Left colon (tissue), 2 donors: ENCODE measurements at places on chromosomes 16 and 17. TPM values are rescaled to one million over a fixed set of nuclear protein-coding genes. Genes with fewer than 3 reads are reported as not detected.

HOXB6 gene
- total RNA-seq, result 39.3 TPM

EVPL gene
- 18.9 TPM for total RNA-seq

TP53TG3F gene
- not detected for total RNA-seq

C16orf96 gene
- not detected for total RNA-seq

UNC45B gene
- not detected for total RNA-seq

LGALS3BP gene
- 857 TPM for total RNA-seq

KCNG4 gene
- total RNA-seq, result not detected

SALL1 gene
- total RNA-seq, result 2.0 TPM

FBXW10 gene
- 0.09 TPM for total RNA-seq

HAS3 gene
- 21.1 TPM for total RNA-seq

TBC1D3H gene
- not detected for total RNA-seq

HOXB1 gene
- total RNA-seq, result not detected

GNG13 gene
- 0.53 TPM for total RNA-seq

VMO1 gene
- total RNA-seq, result 0.79 TPM

GNGT2 gene
- 1.4 TPM for total RNA-seq

KRTAP4-3 gene
- total RNA-seq, result not detected

ZFP3 gene
- total RNA-seq, result 8.6 TPM

MT2A gene
- 78.4 TPM for total RNA-seq

DNA sequence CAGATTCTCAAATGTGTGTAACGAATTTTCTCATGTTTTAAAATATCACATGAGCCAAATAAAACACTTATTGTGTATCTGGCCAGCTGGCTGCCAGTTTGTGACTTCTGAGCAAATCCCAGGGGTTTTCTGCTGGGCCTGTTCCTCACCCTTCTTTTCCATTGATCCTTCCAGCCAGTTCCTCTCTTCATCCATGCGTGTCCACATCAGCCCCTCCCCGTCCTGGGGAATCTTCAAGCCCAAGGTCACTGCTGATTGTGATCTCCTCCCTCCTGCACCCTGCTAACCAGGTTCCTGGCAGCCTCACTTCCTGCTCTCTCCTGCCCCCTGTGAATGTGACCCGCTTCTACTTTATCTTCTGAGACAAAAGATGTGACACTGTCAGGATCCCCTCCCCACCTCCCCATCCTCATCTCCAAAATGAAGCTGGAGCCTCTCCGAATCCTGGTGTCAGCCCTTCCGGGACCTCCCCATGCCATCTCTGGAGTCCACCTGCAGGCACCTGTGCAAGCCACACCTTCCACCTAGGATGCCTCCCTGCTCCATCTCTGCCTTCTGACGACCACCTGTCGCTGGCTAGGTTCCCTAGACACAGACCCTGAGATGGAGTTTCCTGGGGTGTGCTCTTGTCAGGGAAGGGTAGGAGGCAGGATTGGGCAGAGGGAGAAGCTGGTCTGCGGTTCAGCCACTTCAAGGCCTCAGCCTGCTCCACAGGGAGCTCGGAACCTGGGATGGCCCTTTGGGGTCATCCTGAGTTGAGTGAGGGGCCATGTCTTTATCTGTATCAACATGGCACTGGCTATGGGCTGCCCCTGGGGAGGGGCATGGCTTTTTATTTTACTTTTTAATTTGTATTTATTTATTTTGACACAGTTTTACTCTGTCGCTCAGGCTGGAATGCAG, 205.1 kb downstream of the KATNIP start:
- DNase-seq, result no peak

- peak; percentile 89 for DNase-seq
Measured at GRCh38 chr16:85137323-85138072, 25.2 kb upstream of the CIBAR2 start.

DNA sequence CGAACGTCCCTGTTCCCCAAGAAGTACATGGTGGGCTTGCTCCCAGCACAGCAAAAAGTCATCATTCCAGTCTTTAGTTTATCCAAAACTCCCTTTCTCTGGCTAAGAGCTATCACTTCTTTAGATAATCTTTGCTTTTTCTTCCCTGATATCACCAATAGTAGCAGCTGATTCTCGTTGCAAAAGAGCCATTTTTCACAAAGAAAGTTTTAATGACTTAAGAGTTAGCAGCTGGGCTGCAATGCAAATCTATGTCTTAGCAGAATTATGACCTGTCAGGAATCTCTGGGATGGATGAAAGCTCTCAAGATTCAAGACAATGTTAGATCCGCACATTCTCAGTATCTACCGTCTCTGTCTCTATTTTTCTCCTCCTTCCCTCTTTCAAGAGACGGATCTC, 53.8 kb downstream of the NXN start:
- DNase-seq, result no peak

- peak; percentile 11 for DNase-seq
Measured at GRCh38 chr17:80945736-80946135, 45.9 kb upstream of the CHMP6 start.

- no peak for DNase-seq
Measured at GRCh38 chr16:10745841-10746240, 2.2 kb downstream of the NUBP1 start.

- no peak for DNase-seq
Measured at GRCh38 chr17:45857977-45858708, 13.5 kb downstream of the SPPL2C start.

GRCh38 chr16:4058386-4058785, 57.9 kb downstream of the ADCY9 start:
- no peak for DNase-seq

GRCh38 chr17:73155410-73156165, 9.2 kb upstream of the SSTR2 start:
- no peak for DNase-seq

- no peak for DNase-seq
Measured at GRCh38 chr17:35748341-35748841, 4.6 kb downstream of the GAS2L2 start.

- DNase-seq, result no peak
Measured at GRCh38 chr17:3536716-3537115, 20.9 kb downstream of the TRPV3 start.

- DNase-seq, result peak; percentile 30
Measured at GRCh38 chr16:56763291-56763916, 33.5 kb downstream of the NUP93 start.

- no peak for DNase-seq
Measured at GRCh38 chr16:2026461-2027023, at the start of gene NHERF2. Gene NHERF2, plus strand, starts transcription at chr16:2026902. Its CDS starts 104 bp downstream, at chr16:2027006.

DNA sequence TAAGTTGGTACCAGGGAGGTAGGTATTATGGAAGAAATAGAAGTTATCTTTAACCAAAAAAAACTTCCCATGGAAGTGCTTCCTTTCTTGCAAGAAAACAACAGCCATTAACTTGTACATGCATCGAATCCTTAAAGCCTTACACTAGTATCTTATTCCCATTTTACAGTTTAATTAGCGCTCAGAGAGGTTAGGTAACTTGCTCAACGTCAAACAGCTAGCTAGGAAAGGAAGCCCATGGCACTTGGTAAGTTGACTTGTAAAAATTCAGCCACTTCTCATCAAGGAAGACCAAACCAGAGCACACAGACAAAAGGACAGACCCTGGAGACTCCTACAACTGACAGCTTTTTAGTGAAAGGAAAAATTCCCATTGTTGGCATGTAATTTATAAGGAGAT, 3.5 kb upstream of the NTAN1 start:
- no peak for DNase-seq

- no peak for DNase-seq
Measured at GRCh38 chr16:29961127-29961478, 776 bp upstream of the TMEM219 start.

GRCh38 chr17:82118815-82119380, 20.9 kb upstream of the FASN start:
- no peak for DNase-seq

DNA sequence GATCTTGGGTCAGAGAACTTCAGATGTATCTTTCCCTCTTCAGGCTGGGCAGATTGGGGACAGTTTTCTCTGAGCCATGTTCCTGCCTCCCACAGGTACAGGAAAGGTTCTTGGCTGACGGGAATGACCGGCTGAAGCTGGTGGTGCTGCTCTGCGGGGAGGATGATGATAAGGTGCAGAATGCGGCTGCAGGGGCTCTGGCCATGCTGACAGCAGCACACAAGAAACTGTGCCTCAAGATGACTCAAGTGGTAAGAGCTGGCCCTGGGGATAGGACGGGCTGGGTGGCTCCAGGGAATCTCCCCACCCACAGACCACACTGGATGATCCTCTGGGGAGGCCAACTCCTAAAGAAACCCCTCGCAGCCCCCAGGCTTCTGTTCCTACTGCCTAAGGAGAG, 10.9 kb downstream of the SLC35G3 start:
- no peak for DNase-seq

DNA sequence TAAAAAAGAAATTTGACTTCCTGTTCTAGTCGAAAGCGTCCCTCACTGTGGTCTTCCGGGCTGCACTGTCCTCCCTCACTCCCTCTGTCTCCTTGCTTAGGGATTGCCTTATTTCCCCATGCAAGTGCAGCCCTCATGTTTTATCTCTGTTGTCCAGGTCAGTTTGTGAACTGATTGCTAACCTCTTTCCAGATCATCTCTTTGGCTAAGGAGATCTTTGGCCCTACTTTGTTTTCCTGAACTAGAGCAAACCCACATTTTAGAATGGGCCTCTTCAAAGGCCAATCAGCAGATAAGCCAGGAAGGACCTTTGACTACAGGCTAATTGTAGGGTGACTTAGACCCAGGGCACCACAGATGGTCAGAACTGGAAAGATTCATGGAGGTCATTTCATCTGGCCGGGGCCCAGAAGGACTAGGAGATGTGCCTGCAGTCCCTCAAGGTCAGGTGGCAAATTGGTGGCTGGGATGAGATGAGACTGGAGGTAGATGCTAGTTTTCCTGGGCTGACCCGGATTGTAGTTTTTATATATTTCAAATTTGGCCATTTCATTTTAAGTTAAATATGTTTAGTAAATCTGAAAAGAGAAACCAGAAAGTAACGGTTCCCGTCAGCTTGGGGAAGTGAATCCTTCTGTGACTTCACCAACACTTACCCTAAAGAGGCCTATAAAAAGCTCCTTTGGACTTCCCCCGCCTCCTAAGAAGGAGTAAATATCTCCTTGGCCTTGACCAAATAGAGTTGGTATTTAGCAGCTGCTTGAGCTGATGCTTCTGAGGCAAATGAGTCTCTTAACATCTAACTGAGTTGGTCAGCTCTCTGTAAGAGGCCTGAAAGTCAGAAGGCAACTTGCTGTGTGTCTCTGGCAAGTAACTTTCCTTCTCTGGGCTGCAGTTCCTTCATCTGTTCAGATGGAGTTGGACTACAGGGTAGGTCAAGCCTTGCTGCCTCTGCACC, 6.2 kb upstream of the SLC25A19 start:
- no peak for DNase-seq

- DNase-seq, result no peak
Measured at GRCh38 chr17:21190078-21190477, 23.9 kb downstream of the TMEM11 start.

DNA sequence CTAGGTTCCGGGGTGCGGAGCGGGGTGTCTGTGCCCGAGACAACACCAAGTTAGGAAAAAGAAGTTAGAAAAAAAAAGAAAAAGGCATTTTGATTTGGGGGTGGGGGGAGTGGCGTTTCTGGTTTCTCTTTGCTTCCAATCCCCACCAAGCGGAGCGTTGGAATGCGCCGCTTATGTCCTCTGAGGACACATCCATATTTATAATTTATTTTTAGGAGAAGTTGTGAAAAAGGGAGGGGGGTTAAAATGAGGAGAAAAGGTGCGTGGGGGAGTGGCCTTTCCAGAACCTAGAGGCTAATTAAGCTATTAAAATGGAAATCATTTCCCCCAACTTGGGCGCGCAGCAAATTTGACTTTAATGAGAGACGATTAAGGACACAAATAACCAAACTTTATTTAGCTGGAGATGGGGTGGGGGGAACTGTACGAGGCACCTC, 232.1 kb downstream of the MRTFB start:
- no peak for DNase-seq

- DNase-seq, result peak; percentile 49
Measured at GRCh38 chr17:1561420-1562175, 994 bp downstream of the PITPNA start.

DNA sequence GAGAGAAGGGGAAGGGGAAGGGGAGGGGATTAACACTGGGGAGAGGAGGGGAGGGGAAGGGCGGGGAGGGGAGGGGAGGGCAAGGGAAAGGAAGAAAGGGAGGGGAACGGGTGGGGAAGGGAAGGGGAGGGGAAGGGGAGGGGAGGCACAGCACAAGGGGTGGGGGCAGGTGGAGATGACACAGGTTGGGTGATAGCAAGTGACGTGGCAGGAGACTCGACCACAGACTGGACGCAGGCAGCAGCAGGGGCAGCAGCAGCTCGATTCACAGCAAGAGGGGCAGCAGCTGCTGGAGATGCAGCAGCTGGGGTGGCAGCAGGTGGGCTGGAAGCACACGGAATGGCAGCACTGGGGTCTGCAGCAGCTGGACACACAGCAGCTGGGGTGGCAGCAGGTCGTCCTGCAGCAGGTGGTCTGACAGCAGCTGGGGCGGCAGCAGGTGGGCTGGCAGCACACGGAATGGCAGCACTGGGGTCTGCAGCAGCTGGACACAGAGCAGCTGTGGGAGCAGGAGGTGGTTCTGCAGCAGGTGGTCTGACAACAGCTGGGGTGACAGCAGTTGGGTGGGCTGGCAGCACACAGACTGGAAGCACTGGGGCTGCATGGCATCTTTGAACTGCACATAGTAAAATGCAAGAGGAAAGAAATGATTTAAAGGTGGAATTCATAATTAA, at the start of gene KRTAP4-16:
TSS of gene KRTAP4-16 (minus strand) at position 624 of the 674 bp plus-strand sequence. CDS start at position 624, 0 bp downstream.
- no peak for DNase-seq

GRCh38 chr17:78715876-78716275, 66.2 kb downstream of the CYTH1 start:
- DNase-seq, result no peak

DNA sequence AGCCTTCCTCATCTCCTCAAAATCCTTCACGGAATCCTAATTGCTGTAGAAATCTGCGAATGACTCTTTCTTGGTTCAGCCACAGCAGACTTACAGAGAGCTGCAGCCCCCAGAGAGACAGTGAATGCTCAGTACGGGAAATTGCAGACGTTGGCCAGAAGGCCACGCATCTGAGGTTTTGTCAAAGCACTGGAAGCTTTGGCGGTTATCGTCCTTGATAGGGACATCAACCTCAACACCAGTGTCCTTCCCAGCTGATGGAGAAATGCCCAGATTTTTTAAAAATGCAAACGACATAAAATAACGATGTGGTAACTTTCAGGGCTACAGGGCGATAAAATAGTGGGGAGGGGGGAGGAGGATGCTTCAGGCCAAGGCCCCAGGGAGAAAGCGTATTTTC, 166.6 kb upstream of the CIBAR2 start:
- no peak for DNase-seq

GRCh38 chr17:76452127-76452659, 759 bp downstream of the UBE2O start:
- no peak for DNase-seq
